Renal cortical epithelial cell (primary cell): ENCODE measurements at places on chromosomes 4 and X.
A peak's percentile ranks its signal among the peaks of the same experiment; 100 is the strongest.

DNA sequence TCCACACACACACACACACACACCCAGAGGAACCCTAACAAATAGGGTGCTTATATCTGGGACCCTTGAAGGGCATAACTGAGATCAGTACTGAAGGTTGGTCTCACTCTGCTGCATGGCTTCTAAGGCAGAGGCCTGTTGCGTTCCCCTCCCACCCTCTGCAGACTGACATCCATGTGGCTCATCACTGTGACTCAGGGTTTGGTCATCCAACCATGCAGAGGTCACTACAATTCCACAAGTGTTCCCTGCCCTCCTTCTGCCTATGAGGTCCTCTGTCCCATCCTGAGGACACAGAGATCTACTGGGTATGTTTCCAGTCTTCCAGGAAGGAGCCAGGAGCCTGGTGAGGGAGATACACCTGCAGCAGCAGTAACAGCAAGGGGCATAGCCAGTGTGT, 55.8 kb downstream of the XAGE2 start:
- peak; percentile 12 for DNase-seq

DNA sequence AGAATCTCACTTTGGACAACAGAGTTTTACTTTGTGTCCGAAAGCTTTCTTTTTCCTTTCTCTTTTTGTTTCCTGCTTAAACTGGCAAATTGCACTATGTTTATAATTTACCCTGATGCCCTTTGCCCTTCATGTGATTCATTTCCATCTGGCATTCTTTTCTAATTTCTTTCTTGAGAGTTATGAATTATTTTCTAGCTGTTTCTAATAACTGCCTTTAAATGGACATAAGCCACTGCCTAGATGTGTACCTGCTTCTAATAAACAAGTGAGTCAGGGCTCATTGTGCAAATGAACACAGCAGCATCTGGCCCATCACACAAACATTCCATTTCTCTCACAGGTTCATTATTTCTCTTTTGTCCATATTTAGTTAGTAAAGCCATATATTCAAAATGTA, 242.3 kb upstream of the GPRIN3 start:
- peak; percentile 23 for DNase-seq

GRCh38 chrX:43589735-43590134, 66.4 kb upstream of the MAOA start:
- peak; percentile 95 for DNase-seq

DNA sequence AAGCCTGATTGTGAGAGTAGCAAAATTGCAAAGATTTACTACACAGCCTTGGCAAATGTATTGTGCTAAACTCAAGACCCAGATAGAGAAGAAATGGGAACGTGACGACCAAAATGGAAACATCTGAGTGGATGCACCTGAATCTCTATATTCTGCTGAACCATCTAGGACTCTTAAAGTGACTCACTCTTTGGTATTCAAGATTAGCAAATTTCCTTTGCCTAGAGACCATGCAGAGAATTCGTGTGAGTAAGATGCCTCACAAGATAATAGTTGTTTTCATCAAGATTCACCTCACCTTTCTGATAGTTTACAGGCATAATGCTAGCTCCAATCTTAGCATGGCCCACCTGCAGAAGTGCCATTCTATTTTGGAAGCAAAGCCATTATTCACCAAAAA, 14.4 kb upstream of the ATOH1 start:
- no peak for DNase-seq

GRCh38 chrX:134246282-134246681, 9.3 kb downstream of the CCDC160 start:
- DNase-seq: no peak

DNA sequence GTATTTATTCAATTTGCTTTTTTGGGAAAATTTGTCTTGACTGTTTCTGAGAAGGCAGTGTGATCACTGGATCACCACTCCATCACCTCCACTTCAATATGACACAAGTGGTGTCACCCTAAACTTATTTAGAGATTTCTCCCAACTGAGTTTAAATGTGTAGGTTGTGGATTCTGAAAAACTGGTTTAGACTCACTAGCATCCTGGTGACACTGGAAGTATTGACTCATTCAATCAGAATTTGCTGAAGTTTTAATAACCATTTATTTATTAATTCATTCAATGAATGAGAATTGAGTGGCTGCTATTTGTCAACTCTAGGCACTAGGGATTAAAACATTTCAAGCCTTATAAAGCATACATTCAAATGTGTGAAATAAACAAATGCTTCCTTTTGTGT, 819.1 kb upstream of the EPHA5 start:
- no peak for DNase-seq

DNA sequence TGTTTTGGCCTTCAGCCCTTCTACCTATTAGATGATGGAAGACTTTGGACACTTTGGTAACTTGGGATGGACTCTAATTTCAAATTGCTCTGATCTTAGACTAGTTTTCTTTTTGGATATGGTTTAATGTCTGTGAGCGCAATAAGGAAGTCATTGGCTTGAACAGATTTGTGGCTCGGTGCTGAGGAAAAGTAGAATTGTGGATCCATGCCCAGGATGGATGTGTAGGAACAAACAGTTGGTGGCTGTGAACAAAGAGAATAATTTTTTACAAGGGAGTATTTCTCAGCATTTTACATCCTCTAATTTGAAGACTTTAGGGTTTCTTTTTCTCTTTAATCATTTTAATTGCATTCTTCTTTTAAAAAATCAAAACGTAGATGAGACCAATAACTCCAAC, 327.1 kb downstream of the GLUD2 start:
- no peak for DNase-seq

- DNase-seq: peak; percentile 91
Measured at GRCh38 chr4:156931267-156931666, 40.3 kb downstream of the PDGFC start.

- DNase-seq: no peak
Measured at GRCh38 chrX:49191574-49192011, 5.4 kb upstream of the PRICKLE3 start.

- peak; percentile 51 for DNase-seq
Measured at GRCh38 chr4:128796934-128797333, 12.6 kb upstream of the JADE1 start.

- DNase-seq: no peak
Measured at GRCh38 chr4:143344774-143345173, 8.1 kb downstream of the GAB1 start.

- no peak for DNase-seq
Measured at GRCh38 chrX:16491461-16491860, 158.5 kb upstream of the S100G start.

GRCh38 chr4:11602606-11603340, 174.1 kb upstream of the HS3ST1 start:
- DNase-seq: no peak

- no peak for DNase-seq
Measured at GRCh38 chrX:10598540-10598939, 21.8 kb downstream of the MID1 start.

GRCh38 chr4:53055274-53055673, 193.2 kb downstream of the RASL11B start:
- DNase-seq: peak; percentile 83

- peak; percentile 10 for DNase-seq
Measured at GRCh38 chrX:132365490-132365889, 123.3 kb downstream of the MBNL3 start.

- DNase-seq: no peak
Measured at GRCh38 chrX:40095583-40096394, 2.0 kb downstream of the BCOR start.

GRCh38 chr4:174451718-174452296, 70.5 kb downstream of the HPGD start:
- no peak for DNase-seq

DNA sequence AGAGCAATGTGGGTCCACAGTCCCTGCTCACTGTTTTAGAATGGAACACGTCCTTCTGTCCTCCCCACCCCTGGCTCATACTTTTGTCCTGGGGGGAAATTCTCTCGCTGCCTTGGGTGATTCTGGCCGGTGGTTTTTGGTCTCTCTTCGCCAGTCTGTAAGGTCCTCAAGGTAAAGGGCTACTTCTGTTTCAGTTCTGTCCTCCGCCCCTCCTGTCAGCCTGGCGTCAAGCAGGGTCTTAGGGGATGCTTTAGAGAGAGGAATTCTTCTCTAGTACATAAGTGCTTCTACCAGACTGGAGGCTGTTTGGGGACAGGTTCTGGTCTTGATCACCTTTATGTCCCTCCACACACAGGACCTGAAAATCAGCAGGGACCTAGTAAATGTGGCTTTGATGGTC, 617 bp upstream of the MRFAP1L1 start:
- DNase-seq: no peak

GRCh38 chr4:700587-701264, 4.9 kb upstream of the PCGF3 start:
- DNase-seq: no peak
